Renal cortex interstitium (tissue), 15 donors: ENCODE measurements at places on chromosomes 11 and 22.

DNA sequence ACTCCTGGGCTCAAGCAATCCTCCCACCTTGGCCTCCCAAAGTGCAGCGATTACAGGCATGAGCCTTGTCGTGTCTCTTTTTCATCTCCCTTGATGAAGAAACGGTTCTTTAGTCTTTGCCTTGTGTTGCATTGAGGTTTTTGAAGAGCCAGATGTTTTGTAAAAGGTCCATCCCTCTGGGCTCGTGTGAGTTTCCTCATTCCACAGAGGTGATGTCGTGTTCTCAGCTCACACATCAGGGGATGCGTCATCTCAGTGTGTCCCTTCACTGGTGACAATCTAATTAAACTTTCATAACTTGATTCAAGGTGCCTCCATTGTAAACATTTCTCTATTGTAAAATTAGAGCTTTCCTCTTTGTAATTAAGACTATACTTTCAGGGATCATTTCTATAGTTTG, 29.7 kb upstream of the TEF start:
- DNase-seq: no peak

- no peak for DNase-seq
These were observed at the start of gene MS4A6E for GRCh38 chr11:60326955-60327354. Gene MS4A6E (plus strand): TSS chr11:60327255. CDS start chr11:60334896, 7,641 bp downstream.

DNA sequence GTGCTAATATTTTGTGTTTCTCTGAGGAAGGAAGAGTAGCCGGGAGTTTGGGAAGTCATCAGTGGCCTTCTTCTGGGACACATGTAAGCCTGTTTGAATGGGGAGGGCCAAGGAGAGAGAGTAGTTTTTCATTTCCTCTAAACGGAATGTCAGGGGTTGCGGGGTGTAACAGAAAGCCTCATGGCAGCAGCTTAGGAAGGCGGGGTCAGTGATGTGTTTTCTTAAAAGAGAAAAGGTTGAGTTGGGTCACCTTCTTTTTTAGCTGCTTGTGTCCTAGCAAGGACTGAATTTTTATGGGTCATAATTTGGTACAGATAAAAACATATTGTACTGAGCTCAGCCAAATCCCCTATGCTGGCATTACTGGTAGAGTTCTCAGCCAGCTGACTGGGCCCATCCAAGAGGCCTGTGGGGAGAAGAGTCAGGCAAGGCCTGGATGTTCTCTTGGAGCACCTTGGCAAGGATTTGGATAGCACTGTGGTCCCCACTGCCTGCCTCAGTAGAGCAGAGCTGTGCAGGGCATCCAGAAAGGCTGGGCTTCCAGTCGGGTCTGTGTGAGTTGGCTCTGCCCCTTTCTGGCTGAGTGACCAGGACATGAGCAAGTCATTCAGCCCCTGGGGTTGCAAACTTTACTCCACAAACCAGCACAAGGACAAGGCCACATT, 29.4 kb upstream of the NAV2 start:
- no peak for DNase-seq

DNA sequence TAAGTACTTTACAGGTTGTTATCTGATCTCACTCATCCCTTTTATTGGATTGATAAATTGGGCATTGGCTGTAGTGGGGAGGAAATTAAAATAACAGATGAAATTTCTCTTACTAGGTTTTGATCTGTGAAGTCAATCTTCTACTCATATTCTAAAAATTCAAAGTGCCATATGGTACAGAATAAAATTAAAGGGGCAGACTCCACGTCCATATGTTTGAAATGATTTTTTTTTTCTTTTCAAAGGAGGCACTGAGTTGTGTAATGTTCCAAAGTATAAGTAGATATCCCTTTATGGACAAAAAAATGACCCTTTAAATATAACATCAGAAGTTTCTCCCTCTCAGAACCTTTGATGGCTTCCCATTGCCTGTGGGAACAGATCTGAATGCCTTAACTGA, 207.4 kb downstream of the DBX1 start:
- no peak for DNase-seq

DNA sequence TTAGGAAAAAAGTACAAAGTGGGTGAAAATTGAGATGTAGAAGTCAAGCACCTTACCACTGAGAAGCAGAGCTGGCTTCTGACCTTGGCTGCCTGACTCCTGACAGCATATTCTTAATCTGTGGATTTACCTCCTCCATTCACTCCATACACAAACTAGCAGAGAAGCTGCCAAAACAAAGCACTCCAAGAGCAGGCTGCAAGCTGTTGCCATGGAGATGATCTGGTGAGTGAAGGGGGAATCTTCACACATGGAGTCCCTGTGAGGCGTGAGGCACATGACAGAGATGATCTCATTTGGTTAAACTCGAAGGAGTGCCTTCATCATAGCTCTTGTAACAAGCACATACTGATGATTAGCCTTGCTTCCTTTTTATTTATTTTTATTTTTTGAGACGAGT, 16.1 kb downstream of the COMMD9 start:
- DNase-seq: no peak

GRCh38 chr11:75966537-75967287, 151.7 kb downstream of the UVRAG start:
- DNase-seq: no peak

DNA sequence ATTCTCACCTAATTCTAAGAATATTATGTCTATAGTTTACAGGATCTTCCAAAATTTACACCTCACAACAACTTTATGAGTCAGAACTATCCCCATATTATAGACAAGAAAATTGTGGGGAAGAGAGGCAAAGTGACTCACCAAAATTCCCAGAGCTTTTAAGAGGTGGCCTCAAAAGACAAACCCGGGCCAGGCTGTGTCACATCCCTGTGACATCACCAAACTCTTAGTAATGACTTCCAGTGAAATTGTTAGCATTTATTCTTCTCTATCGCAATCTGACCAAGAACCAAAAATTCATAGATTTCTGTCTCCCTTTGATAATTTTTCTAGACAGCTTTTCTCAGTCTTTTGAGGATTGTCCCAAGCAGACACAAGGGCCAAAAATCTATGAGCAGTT, 134.3 kb downstream of the SNX19 start:
- DNase-seq: no peak

DNA sequence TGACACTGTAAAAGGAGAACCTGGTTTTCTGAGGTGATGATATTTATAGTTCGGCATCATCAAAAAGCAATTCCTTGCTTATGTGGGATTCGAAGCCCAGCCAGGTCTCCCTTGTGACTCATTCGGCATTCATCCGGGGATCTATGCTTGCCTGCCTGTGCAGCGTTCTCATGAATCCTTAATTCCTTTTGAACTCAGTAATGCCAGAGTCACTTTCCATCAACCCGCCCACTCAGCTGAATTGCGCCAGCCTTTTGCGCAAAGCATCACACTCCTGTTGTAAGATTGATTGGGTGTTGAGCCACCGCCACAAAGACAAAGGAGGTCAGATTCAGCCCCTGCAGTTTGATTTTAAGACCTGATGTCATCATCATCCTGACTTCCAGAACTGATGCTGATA, 128.6 kb downstream of the SLC17A6 start:
- DNase-seq: no peak

DNA sequence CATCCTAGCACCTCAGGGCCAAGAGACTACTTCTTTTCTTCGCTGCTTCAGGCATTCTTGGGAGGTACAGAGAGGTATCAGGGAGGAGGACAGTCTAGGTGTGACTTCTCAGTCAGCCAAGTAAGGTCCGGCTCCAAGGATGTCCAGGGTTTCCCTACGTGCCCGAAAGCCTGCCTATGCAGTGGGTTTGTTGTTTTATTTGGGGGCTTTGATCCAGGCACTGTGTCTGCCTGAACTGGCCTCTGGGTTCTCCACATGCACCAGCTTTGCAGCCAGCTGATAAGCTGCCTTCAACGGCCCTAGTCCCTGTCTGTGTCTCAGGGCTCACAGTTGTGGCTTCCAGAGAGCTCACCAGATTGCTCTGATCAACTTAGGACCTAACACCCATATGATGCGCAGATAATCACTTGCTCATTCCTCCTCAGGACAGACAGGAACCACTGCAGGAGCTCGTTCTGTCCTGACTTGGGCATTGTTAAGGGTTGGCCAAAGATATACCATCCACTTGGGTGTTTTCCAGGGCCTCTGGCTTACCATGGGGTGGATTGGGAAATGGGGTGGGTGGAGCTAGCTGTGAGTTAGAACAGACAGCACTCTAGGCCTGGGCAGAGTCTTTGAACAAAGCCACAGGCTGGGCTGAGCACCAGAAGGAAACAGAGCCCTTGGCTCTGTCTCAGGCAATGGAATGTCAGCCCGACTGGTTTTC, 45.5 kb upstream of the CRYBB3 start:
- no peak for DNase-seq

GRCh38 chr11:131063638-131064037, 147.4 kb upstream of the SNX19 start:
- no peak for DNase-seq

DNA sequence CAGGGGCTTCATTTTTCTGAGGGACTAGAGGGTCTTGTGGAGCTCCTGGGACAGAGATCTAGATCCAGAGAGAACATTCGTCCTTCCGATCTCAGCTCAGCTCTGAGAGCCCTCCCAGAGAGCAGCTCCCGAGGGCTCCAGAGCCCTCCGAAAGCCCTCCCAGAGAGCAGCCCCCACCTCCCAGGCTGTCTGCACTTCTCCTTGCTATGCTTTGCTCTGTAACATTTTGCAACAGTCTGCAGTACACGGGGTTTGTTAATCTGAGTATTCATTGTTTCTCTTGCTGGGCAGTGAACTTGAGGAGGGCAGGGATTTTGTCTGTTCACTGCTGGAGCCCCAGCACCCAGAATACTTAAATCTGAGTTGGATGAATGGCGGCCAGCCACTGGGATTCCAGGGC, 2.6 kb downstream of the GGA1 start:
- no peak for DNase-seq

DNA sequence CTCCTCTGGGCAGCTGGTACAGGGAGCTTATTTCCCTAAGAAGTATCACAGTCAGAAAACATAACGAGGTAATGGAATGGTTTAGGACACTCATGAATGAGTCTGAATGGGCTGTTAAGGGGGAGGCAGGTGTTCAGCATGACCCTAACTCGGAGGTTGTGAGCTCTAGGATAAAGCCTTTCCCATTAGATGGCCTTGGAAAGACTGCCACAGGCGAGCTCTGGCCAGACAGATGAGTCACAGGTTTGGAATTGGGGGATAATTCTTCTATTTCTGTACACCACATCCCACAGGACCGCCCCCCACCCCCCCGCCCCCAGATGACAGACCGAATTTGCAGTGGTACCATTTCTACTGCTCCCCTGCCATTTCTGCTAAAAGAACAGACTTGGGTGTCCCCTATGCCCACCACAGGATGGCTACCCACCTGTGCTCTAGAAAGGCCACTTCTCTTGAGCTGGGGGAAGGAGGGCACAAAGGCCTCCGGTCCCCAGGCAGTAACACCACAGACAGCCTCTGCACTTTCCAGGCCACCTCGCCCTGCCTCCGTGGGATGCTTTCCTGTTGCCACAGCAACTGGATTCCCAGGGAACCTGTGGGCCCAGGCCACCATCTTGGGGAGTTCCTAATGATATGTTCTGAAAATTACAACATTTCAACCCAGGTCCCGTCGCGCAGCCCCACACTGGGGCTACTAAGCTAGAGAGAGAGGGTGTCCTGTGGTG, 76.7 kb downstream of the TRIM29 start:
- no peak for DNase-seq

DNA sequence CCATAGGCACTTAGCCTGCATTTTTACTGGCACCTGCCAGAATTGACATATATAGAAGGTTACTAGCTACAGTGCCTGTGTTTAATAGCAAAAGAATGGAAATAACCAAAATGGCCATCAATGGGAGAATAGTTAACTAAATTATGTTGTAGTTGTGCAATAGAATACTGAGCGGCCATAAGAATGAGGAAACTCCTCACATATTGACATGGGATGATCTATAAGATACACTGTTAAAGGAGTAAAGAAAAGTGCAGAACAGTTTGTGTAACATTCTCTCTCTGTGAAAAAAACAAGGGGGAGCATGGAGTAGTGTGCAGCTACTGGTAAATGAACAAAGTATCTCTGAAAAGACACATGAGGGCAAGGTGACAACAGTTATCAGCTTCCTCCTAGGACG, 21.5 kb downstream of the ARAP1 start:
- DNase-seq: no peak

DNA sequence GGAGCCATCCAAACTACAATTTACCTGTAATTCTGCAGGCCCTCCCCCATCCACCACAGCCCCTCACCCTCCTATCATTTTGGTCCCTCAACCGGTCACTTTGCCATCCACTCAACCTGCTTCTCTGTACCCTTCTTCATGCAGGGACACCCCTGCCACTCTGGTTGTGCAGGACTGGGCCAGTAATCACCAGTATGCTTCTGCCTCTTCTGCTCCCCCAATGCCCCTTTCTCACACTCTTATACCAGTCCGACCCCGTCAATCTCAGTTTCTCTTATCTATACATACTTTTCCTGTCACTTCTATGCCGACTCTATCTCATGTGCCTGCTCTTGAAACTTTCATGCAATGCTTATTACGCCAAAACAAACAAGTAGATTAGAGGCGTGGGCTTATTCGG, 5.1 kb upstream of the COMT start:
- DNase-seq: no peak

GRCh38 chr11:88507771-88508417, 170.4 kb upstream of the CTSC start:
- DNase-seq: no peak

DNA sequence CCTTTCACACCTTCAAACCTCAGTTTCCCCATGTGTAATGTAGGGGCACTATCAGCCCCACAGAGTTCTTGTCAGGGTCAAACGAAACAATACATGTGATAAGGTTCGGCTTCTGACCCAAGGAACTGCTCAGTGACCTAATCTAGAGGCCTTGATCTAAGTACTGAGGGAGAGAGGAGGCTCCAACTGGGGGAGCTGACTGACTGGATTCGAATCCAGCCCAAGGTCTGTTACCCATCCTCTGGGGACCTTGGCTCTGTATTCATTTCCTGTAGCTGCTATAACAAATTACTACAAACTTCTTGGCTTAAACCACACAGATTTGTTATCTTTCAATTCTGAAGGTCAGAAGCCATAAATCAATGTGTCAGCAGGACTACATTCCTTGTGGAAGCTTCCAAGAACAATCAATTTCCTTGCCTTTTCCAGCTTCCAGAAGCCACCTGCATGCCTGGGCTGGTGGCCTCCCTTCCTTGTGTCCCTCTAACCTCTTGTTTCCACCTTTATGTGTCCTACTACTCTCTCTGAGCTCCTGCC, 10.7 kb upstream of the ANAPC15 start:
- DNase-seq: no peak

- no peak for DNase-seq
These were observed 37.0 kb upstream of the FTH1 start for GRCh38 chr11:62004473-62004872.

DNA sequence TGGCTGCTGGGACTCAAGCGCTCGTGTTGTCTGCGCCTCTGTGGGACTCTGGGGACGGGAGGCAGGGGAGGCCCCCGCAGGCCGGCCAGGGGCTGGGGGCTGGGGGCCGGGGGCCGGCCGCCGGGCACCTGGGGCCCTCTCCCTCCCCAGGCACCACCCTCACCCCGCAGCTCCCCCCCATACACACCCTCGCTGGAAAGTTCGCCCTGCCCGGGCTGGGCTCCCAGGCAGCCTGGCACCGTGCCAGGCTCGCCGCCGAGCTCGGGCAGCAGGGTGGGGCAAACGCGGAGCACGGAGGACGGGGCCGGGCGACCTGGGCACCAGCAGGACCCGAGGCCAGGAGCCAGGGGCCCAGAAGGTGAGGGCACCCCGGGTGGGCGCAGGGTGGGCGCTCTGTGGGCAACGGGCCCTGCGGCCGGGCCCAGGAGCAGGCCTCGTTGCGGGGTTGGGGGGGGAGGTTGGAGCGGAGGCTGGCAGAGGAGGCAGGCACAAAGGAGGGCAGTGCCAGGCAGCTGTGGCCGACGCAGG, 76.7 kb upstream of the WNT7B start:
- no peak for DNase-seq
